Mucosa of gallbladder (tissue), 1 donor: ENCODE measurements at places on chromosomes 4 and X. TPM values are rescaled to one million over a fixed set of nuclear protein-coding genes. Genes with fewer than 3 reads are reported as not detected.

DRD5 gene
- not detected for total RNA-seq

RAB41 gene
- not detected for total RNA-seq

RHOXF2B gene
- not detected for total RNA-seq

MAMLD1 gene
- 1.9 TPM for total RNA-seq

GPR119 gene
- not detected for total RNA-seq

NUP62CL gene
- 3.2 TPM for total RNA-seq

CHIC2 gene
- total RNA-seq, result 23.6 TPM

SPACA5 gene
- not detected for total RNA-seq

YY2 gene
- 1.9 TPM for total RNA-seq

NPY2R gene
- total RNA-seq, result 0.06 TPM

NDP gene
- 0.23 TPM for total RNA-seq

KCNE5 gene
- total RNA-seq, result 0.49 TPM

GRCh38 chr4:175703956-175704600 is 108.0 kb downstream of the GPM6A start:
- no peak for DNase-seq

GRCh38 chrX:8673201-8673600 is 58.7 kb downstream of the ANOS1 start:
- no peak for DNase-seq

- DNase-seq, result no peak
Observed at GRCh38 chr4:99002279-99002678, 6.8 kb downstream of the METAP1 start.

DNA sequence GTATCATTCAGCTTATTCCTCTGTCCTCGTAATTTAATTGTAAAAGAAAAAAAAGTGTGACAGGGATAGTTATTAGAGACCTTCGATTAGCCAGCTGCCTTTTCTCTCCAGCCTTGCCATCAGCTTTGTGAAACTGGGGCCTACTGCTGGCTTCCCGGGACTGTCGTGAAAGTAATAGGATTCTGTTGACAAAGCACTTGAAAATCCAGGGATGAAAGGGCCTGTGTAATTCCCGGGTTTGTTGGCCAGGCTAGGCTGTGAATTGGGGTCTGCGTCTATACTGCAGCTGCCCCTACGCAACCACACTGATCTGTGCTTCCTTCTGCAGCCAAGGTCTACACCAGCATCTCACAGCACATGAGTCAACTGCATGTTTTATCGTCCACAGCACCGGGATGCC is 120.4 kb upstream of the SCML1 start:
- no peak for DNase-seq

DNA sequence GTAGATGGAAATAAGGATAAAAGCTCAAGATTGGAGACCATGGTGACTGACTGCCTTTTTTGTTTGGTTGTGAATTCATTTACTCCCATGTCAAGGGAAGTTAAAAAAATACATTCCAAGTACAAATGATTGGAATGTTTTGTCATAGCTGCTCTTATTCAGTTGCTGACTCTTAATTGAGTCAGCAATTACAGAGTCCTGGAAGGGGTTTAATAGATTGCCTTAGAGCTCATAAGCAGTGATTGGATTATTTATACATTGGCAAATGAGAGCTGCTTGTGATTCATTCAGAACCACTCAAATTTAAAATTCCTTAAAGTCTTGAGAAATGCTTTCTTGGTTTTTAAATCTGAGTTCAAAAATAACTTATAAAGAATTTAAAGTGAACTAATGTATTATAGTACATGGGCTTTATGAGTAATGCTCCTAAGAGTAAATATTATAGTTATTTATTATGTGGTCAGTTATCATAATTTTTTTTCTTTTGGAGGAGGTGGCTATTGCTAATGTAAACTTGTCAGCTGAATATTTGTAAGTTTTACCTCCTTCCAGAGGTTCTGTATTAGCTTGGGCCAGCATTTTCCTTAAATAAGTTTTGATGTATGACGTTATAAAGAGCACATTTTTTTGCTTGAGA is 13.6 kb downstream of the JADE1 start:
- DNase-seq, result no peak

DNA sequence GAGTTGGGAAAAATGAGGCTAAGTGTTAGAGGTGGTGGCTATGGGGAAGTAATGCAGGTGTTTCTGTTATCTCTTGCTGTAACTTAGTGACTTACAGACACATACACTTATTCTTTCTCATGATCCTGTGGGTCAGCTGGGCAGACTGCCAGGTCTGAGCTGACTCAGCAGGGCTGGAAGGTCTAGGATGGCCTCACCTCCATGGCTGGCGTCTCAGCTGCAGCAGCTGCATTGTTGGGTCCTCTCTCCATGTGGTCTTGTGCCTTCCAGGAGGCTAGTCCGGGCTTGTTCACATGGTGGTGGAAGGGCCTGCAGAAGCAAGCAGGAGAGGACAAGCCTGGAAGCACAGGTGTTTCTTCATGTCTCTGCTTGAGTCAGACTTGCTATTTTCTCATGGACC is 172.7 kb downstream of the NHS start:
- peak; percentile 76 for DNase-seq

GRCh38 chrX:15160558-15161095 is 109.3 kb downstream of the ASB9 start:
- no peak for DNase-seq

- no peak for DNase-seq
Observed at GRCh38 chrX:96692890-96693289, 8.2 kb downstream of the DIAPH2 start.

DNA sequence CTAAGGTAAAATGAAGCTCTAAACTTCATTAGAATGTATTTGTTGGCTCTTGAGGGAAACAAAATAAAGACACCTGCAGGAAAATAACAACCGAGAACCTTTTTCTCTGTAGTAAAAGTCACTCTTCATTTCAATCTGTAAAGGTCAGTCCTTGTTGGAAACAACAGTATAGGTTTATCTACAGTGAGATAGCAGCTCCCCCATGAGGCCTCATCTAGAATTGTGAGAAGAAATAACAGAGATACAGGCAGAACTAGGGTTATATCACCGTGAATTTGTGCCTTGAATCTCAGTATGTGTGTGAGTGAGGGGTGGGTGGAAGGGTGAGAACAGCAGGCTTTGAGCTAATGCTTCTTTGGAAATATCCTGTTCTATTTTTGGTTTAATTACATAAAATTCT is 107.8 kb upstream of the FMR1 start:
- DNase-seq, result no peak

GRCh38 chr4:83112231-83112630 is 2.3 kb downstream of the PLAC8 start:
- DNase-seq, result no peak

DNA sequence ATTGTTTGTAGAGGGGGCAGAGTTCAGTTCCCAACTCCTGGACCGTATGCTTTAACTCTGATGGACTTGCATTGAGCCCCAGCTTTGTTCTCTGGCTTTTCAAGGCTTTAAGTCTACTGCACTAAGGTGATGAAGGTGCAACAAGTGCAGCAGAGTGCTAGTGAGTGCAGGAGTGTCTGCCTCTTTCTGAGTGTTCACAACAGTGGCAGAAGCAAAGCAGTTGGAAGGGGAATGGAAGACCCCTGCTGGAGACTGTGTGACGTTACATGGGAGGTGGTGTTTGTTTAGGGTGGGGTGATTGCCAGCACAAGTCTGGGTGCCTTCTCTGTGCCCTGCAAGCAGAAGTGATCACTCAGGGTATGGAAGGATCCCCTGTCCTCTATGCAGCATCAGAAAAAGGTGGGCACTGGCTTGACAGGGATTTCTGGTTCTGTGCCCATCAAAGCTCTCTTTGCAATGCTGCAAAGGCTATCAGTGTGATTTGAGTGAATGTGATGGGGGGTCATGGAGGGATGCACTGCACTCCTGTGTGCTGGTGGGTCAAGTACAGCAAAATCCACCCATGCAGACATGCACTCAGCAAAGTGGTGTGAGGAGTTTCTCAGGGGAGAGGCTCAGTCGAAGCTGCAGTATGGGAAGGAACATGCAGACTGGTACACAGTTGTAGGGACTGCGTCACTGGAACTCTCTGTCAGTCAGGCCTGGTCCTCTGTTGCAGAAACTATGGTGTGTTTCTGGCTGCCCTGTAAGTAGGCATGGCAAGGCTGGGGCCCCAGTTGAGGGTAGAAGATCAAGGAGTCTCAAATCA is 70.9 kb upstream of the UGT2B7 start:
- DNase-seq, result no peak

- no peak for DNase-seq
Observed at GRCh38 chr4:92120810-92121498, 182.8 kb upstream of the GRID2 start.

DNA sequence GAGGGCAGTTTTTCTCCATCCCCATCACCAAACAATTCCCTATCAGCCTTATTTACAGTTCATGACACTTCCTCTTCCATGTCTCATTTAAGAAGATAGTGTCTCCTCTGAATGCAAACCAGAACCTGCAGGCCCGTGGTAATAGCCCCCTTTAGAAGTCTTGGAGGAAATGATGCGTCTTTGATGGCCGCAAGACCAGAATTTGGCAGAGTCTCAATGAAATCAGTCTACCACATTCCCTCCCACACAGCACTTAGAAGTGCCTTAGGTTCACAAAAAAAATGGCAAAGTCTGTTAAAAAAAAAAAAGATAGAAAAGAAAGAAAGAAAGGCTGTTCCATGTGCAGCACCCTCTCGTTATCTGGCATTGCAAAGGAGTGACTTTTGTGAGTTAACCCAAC is 2.1 kb upstream of the KDR start:
- no peak for DNase-seq

DNA sequence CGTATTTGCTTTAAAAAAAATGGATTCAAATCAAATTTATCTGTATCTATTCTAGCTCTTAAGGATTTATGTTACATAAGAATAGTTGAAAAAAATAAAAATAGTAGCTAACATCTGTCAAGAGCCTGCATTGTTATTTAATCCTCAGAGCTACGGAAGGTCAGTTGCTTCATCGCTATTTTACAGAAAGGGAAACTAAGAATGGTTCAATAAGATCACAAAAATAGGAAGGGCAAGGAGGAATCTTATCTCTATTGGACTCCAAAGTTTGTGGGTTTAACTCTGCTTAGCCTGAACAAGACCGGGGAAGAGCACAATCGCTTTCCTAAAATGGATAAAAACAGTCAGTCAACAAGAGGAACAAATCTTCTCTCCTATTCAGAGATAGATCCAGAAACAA is 270.2 kb upstream of the SMIM31 start:
- no peak for DNase-seq

DNA sequence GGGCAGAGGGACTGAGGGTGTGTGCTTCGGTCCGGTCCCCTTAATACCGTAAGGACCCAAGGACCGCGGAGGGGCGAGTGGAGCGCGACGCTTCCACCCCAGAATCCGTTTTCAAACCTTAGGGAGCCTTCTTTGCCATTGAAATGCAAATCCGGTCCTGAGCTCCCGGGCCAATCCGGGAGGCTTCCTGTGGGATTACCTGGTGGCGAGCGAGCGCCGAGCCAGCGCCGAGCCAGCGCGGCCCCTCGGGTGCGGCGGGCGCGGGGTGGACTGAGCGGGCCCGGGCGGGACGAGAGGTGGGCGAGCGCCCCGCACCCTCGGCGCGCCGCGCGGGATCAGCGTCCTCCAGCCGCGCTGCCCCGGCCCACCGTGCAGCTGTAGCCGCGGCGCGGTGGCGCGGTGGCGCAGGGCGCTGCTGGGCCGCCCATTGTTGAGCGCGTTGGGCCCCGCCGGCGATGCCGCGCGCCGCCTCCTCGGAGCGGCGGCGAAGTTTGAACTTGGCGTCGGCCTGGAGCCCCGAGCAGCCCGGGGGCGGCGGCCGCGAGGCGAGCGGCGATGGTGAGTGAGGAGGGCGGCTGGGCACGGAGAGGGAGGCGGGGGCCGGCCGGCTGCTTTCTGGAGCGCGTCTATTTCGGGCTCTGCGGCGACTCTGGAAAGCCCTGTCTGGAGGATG is 208.7 kb downstream of the SOWAHB start:
- DNase-seq, result no peak

GRCh38 chrX:127782904-127783303 is 269.3 kb downstream of the ACTRT1 start:
- DNase-seq, result no peak

GRCh38 chr4:38109896-38110295 is 149.7 kb downstream of the PTTG2 start:
- peak; percentile 59 for DNase-seq

GRCh38 chr4:21752616-21753015 is 196.0 kb downstream of the KCNIP4 start:
- no peak for DNase-seq

- peak; percentile 45 for DNase-seq
Observed at GRCh38 chrX:103607364-103608305, at the start of gene TCEAL3. TSS of gene TCEAL3 (plus strand) at chrX:103607963. CDS start at chrX:103609065, 1,102 bp downstream.

DNA sequence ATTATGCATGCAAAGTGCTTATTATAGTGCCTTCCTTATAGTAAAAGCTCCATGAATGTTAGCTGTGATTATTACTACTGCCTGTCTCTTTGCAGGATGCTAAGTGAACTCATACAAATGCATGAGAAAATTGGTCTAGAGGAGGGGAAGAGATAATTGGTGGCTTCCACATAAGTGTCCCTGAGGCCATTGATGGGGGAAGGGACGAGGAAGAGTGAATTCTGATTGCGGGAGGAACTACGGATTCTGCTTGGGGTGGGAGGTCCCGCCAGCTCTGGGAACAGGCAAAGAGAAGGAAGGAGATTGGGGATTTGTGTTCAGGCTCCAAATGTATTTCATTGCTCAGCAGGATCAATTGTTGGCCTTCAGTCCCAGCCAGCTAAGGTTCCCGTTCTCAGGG is 11.6 kb upstream of the ARHGAP36 start:
- DNase-seq, result no peak

- DNase-seq, result no peak
Observed at GRCh38 chrX:1673337-1673736, 58.5 kb downstream of the ASMT start.

- DNase-seq, result no peak
Observed at GRCh38 chr4:635851-636627, 10.7 kb downstream of the PDE6B start.

DNA sequence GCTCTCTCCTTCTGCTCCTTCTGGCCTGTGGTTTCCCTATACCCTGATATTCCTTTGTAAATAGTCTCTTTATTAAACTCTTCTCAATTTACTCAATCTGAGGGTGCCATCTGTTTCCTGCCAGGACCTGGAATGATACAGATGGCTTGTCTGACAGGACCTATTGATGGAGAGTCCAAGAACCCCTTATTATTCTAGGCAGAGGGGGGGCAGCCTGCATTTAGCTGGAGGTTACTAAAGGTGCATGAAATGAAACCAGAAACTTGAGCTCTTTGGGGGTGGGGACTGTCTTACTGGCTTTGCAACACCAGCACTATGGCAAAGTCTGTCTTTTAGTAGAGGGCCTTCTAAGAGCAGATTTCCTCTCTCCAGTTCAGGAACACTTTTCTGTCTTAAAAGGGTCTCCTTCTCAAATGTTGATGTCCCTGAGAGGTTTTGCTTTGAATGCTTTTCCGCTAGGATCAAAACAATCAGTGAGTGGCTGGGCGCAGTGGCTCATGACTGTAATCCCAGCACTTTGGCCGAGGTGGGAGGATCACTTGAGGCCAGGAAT is 162.5 kb upstream of the MED14 start:
- DNase-seq, result no peak

GRCh38 chrX:119605464-119606279 is 552 bp downstream of the NKRF start:
- peak; percentile 11 for DNase-seq

DNA sequence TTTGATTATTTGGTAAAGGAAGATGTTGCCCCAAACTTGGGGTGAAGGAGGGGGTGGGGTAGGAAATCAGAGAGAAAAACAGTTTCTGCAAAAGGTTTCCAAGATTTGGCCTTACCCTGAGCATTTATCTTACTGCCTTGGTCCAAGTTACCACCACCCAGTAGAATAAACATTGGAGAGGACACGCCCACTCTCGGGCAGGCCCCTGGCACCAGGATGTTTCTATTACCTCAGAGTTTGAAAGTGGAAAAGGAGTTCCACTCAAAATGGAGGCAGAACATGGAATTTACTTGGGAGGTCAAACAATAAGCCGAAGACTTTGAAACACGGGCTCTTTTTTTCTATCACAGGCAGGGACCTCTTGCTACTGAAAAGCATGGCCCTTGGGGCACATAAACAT is 113.7 kb downstream of the CHRNA9 start:
- DNase-seq, result peak; percentile 60
